ENCODE measurements at places on chromosomes 6 and 20. TPM values are rescaled to one million over a fixed set of nuclear protein-coding genes. Genes with fewer than 3 reads are reported as not detected.
A peak's percentile ranks its signal among the peaks of the same experiment; 100 is the strongest.

- H3K4me1 ChIP-seq, result peaks cover 7% of the 10 kb centered on the region
- no peak overlapping the region for H3K27ac ChIP-seq
- no peak for DNase-seq
- H3K4me3 ChIP-seq, result no peak overlapping the region
- H3K27me3 ChIP-seq, result peaks cover 7% of the 10 kb centered on the region
These were observed 208.0 kb upstream of the SASH1 start for GRCh38 chr6:148134592-148134991.

- H3K27me3 ChIP-seq, result no peaks in the 10 kb centered on the region
- H3K4me1 ChIP-seq, result peaks cover 71% of the 10 kb centered on the region
- H3K4me3 ChIP-seq, result peak overlapping the region; percentile 7
- H3K36me3 ChIP-seq, result peaks cover 3% of the 10 kb centered on the region
- DNase-seq, result peak; percentile 55
These were observed 167.5 kb downstream of the ZFAND3 start for GRCh38 chr6:37987018-37987417.

- peaks cover 22% of the 10 kb centered on the region for H3K27me3 ChIP-seq
- no peak for DNase-seq
- H3K36me3 ChIP-seq, result no peaks in the 10 kb centered on the region
- no peak overlapping the region for H3K4me3 ChIP-seq
These were observed 15.2 kb upstream of the STK35 start for GRCh38 chr20:2086177-2086979.

DNA sequence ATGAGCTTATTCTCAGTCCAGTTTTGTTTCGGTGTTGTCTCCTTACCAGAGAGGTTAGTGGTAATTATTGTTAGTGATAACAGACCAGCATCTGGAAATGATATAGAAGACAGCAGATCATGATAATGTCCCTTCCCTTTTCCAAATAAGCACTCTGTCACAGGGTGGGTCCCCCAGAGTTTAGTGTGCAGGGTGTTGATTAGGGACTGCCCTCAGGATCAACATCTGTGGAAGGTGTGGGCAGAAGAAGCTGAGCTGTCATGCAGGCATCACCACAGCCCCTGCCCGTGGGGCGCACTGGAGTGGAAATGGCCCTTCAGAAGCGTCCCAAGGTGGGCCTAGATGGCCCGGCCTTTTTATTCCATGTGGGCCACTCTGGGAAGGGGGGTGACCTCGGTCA is 67.6 kb upstream of the DTNBP1 start:
- no peak overlapping the region for H3K4me3 ChIP-seq
- DNase-seq, result no peak
- H3K27me3 ChIP-seq, result no peaks in the 10 kb centered on the region
- H3K27ac ChIP-seq, result no peak overlapping the region

DNA sequence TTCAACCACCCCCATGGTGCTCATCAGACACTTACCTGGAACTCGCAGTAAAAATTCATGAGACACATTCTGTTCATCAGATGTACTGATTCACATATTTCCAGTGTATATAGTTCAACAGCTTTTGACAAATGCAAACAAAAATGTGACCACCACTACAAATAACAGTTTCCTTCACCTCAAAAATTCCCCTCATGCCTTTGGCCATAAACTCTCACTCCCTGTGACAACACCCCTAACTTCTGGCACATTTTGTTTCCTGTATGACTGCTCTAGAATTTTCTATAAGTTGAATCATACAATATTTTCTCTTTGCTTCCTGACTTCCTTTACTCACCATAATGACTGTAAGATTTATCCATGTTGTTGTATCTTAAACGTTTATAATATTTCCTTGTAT is 63.7 kb downstream of the C6orf118 start:
- no peaks in the 10 kb centered on the region for H3K27me3 ChIP-seq
- no peak overlapping the region for H3K4me3 ChIP-seq

DNA sequence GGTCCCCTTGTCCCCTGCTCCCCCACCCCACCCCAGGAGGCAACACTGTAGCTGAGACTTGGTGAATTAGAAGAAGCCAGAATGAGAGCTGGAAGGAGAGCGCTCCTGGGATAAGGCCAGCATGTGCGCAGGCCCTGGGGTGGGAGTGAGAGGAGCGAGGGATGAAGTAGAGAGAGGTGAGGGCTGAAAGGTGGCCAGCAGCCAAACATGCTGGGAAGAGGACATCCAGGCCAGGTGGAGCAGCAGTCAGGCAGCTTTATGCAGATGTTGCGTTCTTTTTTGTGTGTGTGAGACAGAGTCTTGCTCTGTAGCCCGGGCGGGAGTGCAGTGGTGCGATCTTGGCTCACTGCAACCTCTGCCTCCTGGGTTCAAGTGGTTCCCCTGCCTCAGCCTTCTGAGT is 2.2 kb upstream of the BPIFB1 start:
- H3K27ac ChIP-seq, result no peak overlapping the region
- no peaks in the 10 kb centered on the region for H3K36me3 ChIP-seq
- H3K4me1 ChIP-seq, result no peaks in the 10 kb centered on the region

- no peak overlapping the region for H3K27ac ChIP-seq
- H3K36me3 ChIP-seq, result no peaks in the 10 kb centered on the region
- no peak for DNase-seq
- no peak overlapping the region for H3K4me3 ChIP-seq
These were observed 39.2 kb downstream of the FAM50B start for GRCh38 chr6:3888153-3888957.

GJA10 gene
- total RNA-seq, result not detected

GRCh38 chr20:36726168-36726567 is 19.7 kb downstream of the NDRG3 start:
- no peak overlapping the region for H3K27ac ChIP-seq
- H3K4me1 ChIP-seq, result peaks cover 13% of the 10 kb centered on the region
- no peak overlapping the region for H3K4me3 ChIP-seq
- no peaks in the 10 kb centered on the region for H3K27me3 ChIP-seq

DEFB124 gene
- total RNA-seq, result not detected

DNA sequence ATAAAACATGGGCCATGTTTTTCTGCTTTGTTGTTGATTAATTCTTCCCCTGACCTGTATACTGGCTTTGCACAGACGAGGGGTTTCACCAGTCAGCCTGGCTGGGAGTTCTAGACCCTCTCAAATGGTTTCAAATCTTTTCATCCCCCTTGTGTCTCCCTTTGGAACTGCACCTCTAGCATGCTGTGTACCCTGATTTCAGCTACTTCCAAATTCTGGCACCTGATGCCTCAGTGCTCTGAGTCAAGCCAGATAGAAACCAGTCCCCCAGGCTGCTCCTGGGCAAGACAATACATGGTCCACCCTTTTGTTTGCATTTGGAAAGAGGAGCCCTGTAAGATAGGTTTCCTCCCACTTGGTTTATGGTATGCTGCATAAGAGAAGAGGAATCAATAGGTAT is 290.2 kb downstream of the BTBD3 start:
- no peak overlapping the region for H3K4me3 ChIP-seq
- no peaks in the 10 kb centered on the region for H3K27me3 ChIP-seq
- no peak overlapping the region for H3K27ac ChIP-seq
- no peaks in the 10 kb centered on the region for H3K36me3 ChIP-seq
- H3K4me1 ChIP-seq, result no peaks in the 10 kb centered on the region

CRIP3 gene
- 1.8 TPM for total RNA-seq

- H3K4me3 ChIP-seq, result no peak overlapping the region
- no peaks in the 10 kb centered on the region for H3K4me1 ChIP-seq
- no peak overlapping the region for H3K27ac ChIP-seq
- no peak for DNase-seq
- H3K36me3 ChIP-seq, result no peaks in the 10 kb centered on the region
These were observed 114.8 kb downstream of the MOXD1 start for GRCh38 chr6:132286298-132287019.

DNA sequence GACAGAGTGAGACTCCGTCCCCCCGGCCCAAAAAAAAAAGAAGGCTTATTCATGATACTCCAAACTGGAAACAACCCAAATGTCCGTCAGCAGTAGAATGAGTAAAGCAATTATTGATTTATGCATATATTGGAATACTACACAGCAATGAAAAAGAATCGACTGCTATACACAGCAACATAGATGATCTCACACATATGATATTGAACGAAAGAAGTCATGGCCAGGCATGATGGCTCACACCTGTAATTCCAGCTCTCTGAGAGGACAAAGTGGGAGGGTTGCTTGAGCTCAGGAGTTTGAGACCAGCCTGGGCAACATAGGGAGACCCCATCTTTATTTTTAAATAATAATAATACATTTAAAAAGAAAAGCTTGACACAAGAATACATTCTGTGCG is 28.5 kb downstream of the BCAS4 start:
- no peak for DNase-seq
- H3K36me3 ChIP-seq, result peaks cover 12% of the 10 kb centered on the region
- H3K4me3 ChIP-seq, result no peak overlapping the region
- peaks cover 4% of the 10 kb centered on the region for H3K4me1 ChIP-seq
- H3K27me3 ChIP-seq, result no peaks in the 10 kb centered on the region
- no peak overlapping the region for H3K27ac ChIP-seq

EPB41L1 gene
- total RNA-seq, result 1.5 TPM

GRCh38 chr20:24776755-24777271 is 172.3 kb upstream of the CST7 start:
- H3K4me3 ChIP-seq, result no peak overlapping the region
- no peak for DNase-seq
- H3K4me1 ChIP-seq, result peaks cover 9% of the 10 kb centered on the region
- no peaks in the 10 kb centered on the region for H3K36me3 ChIP-seq
- H3K27me3 ChIP-seq, result peaks cover 22% of the 10 kb centered on the region
- no peak overlapping the region for H3K27ac ChIP-seq

SLC17A3 gene
- 0.33 TPM for total RNA-seq

- peaks cover 30% of the 10 kb centered on the region for H3K4me1 ChIP-seq
- no peak for DNase-seq
- peaks cover 14% of the 10 kb centered on the region for H3K36me3 ChIP-seq
- H3K27me3 ChIP-seq, result no peaks in the 10 kb centered on the region
- H3K27ac ChIP-seq, result no peak overlapping the region
These were observed 63.6 kb downstream of the CBFA2T2 start for GRCh38 chr20:33553516-33553915.

GRCh38 chr6:126530775-126531174 is 190.9 kb downstream of the CENPW start:
- H3K4me3 ChIP-seq, result no peak overlapping the region
- no peak for DNase-seq
- no peaks in the 10 kb centered on the region for H3K36me3 ChIP-seq
- H3K4me1 ChIP-seq, result no peaks in the 10 kb centered on the region

GRCh38 chr20:1656844-1657243 is 735 bp downstream of the SIRPG start:
- no peak for DNase-seq
- peak overlapping the region; percentile 84 for H3K4me3 ChIP-seq
- peaks cover 88% of the 10 kb centered on the region for H3K4me1 ChIP-seq
- H3K36me3 ChIP-seq, result peaks cover 39% of the 10 kb centered on the region
- no peaks in the 10 kb centered on the region for H3K27me3 ChIP-seq

GRCh38 chr6:4975506-4975905 is 28.3 kb downstream of the RPP40 start:
- no peaks in the 10 kb centered on the region for H3K36me3 ChIP-seq
- DNase-seq, result no peak
- peaks cover 13% of the 10 kb centered on the region for H3K27me3 ChIP-seq
- no peak overlapping the region for H3K27ac ChIP-seq
- H3K4me3 ChIP-seq, result no peak overlapping the region

HLA-DRA gene
- 6.0 TPM for total RNA-seq

DNA sequence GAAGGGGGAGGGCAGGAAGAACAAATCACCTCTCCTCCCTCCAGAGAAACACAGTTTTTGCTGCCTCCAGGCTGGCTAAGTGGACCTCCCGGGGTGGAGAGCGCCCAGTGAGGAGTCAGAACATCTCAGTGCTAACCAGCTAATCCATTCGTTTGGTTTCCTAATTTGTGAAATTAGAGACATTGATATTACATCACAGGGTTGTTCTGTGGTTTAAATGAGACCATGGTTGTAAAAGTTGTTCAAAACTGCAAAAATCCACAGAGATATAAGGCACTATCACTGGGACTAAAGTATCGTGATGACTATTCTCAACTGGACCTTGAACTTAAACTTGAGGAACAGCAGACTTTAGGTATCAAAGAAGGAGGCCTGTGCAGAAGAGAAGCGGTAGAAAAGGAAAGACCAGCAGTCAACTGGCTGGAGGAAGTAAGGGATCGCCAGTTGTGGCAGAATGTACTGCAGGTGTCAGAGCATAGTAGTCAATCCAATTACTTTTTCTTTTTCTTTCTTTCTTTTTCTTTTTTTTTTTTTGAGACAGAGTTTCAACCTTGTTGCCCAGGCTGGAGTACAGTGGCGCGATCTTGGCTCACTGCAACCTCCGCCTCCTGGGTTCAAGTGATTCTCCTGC is 33.9 kb downstream of the RIPOR2 start:
- no peak for DNase-seq
- H3K4me3 ChIP-seq, result peak overlapping the region; percentile 51
- peaks cover 53% of the 10 kb centered on the region for H3K36me3 ChIP-seq
- no peaks in the 10 kb centered on the region for H3K27me3 ChIP-seq

WFDC2 gene
- total RNA-seq, result 0.56 TPM

DNA sequence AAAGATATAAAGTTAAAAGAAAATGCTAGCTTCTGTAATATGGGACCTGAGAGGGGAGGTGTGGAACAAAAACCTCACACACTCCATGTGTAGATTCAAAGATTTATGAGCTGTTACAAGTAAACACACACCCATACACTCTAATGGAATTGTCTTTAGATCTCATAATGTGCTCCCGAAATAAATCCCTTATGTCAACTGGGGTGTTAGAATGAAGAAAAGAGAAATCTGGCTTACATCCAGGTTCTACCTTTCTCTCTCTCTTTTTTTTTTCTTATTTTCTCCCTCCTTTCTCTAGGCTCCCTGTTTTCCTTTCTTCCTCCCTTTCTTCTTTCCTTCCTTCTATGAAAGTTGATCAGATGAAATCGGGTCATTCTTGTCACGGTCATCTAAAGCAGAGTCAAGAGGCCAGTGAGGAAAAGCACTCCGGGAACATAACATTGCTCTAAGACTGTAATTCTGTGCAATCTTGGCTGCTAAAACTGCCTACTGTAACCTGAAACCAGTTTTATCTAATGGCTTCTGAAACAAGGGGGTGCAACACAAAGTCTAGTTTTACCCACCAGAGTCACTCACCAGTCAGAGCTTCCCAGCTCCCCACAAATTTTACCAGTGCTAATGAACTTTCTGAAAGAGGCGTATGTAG is 68.3 kb upstream of the BTBD3 start:
- H3K27ac ChIP-seq, result no peak overlapping the region
- no peaks in the 10 kb centered on the region for H3K36me3 ChIP-seq
- H3K27me3 ChIP-seq, result no peaks in the 10 kb centered on the region

HLA-DMB gene
- 2.3 TPM for total RNA-seq

FAM209B gene
- total RNA-seq, result 0.43 TPM

OR2B6 gene
- not detected for total RNA-seq

STX11 gene
- 20.9 TPM for total RNA-seq

MYH7B gene
- 0.23 TPM for total RNA-seq

DNA sequence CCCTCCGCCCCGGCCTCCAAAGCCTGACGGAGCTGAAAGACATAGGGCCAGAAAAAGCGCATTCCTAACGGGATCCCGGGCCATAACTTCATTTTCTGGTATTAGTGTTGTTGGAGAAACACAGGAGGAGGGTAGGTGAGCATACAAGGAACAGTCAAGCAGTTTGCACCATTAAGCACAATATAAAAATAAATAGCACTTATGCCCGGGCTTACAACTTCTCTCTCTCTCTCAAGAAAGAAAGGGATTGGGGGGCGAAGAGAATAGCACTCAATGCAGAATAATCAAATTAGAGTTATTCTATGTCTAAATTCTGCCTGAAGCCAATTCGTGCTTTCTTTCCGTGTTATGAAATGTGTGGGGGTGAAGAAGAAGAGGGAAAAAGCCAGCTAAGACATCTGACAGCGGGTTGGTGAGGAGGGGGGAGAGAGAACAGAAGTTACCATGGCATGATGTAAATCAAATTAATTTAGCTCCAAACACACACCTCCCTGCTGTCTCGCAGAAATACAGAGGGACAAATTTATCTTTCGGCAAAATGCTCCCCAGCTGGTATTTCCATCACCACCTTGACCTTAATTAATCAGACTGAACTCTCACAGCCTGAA is 508 bp upstream of the METTL24 start:
- H3K27me3 ChIP-seq, result peaks cover 35% of the 10 kb centered on the region
- H3K4me1 ChIP-seq, result peaks cover 11% of the 10 kb centered on the region
- H3K36me3 ChIP-seq, result no peaks in the 10 kb centered on the region
- DNase-seq, result no peak
- no peak overlapping the region for H3K27ac ChIP-seq
- peak overlapping the region; percentile 28 for H3K4me3 ChIP-seq

Data from activated CD4-positive, alpha-beta T cell treated with anti-CD3 and anti-CD28 coated beads for 36 hours (primary cell).